SK-MEL-5 (cell line): ENCODE measurements at places on chromosomes 2 and 18.
A peak's percentile ranks its signal among the peaks of the same experiment; 100 is the strongest.

- DNase-seq, result no peak
Measured at GRCh38 chr2:43675646-43676321, 445 bp downstream of the C1GALT1C1L start.

DNA sequence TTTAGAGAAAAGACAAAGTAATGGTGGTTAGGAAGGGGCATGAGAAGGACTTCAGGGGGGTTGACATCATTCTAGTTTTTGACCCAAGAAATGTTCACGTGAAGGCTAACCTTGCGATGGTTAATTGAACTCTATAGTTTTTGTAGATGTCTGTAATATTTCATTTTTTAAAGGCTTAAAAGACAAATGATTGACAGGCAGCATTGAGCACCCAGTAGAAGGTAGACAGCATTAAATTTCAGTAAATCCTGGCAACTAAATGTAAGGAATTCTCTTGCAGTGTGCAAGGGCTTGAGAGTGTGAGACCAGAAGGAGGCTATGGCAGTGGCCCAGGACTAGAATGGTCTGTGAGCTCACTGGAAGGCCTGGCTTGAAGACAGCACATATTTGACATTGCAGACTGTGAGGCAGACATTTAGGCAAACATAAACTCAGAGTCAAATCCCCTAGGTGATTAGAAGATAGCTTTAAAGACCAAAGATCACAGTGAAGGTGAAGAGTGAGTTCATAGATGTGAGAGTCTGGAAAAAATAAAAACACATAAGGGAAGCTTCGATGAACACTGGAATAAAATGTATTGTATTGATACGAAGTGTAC lies 100.1 kb upstream of the MAP4K4 start:
- no peak for DNase-seq

DNA sequence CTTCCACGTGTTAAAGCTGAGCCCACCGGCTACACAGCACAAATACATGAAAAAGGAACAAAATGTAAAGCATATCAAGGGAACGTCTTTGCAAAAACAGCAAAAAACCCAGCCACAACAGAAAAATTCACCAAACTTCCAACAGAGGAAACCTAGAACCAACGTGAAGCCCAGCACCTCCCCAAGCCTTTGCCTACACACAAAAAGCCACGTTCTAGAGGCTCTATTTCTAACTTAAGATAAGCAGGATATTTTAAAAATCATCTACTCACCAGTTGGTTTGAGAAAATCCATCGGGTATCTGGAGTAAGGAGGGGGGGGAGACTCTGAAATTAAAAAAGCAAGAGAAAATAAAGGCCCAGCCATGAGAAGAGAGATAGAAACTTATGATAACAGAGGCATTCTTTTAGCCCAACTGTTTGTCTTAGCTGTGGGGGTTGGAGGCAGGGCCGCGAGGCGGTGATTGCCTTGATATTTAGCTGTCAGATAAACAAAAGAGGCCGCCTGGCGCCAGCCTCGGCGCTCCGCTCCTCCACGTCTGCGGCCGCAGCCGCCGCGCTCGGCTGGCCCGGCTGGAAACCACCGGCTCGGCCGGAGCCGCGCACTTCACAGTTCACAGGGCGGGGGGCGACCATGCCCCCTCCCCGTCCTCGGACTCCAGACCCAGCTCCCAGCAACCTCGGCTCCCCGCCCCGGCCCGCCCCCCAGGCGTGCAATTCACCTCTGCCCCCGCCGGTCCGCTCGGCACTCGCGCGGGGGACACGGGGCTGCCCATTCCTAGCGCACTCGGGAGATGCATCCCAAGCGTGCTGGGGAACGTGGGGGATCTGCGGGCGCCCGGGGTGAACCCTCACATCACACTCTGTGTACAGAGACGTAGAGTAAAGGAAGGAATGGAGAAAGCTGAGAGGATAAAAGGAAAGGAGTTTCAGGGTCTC lies 2.4 kb downstream of the SMAD7 start:
- no peak for DNase-seq

- DNase-seq, result no peak
Measured at GRCh38 chr2:180614776-180615175, 365.6 kb upstream of the UBE2E3 start.

GRCh38 chr18:37219257-37219656 lies 346.3 kb downstream of the CELF4 start:
- no peak for DNase-seq

DNA sequence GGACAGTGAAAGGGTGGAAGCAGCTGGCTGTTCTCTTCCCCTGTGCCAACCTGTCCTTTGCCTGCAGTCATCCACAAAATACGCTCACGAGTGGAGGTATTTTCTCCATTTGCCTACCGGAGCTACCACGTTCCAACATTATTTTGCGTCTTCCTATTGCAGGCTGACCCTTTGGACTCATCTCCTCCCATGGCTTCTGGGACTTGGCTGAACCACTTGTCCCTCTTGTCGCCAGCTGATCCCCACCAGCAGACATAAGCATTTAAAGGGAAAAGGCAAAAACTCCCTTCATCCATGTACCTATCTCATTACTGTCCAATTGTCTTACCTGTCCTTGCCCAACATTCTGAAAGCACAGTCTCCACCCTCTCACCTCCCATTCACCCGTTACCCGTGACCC lies 13.0 kb downstream of the C2orf74 start:
- DNase-seq, result no peak

- no peak for DNase-seq
Measured at GRCh38 chr18:67218556-67218955, 298.0 kb downstream of the DSEL start.

GRCh38 chr2:72148837-72149555 lies 1.3 kb upstream of the CYP26B1 start:
- DNase-seq, result peak; percentile 21

GRCh38 chr2:28413152-28413898 lies 20.7 kb downstream of the FOSL2 start:
- DNase-seq, result no peak

GRCh38 chr2:96409081-96409819 lies 73.7 kb downstream of the NCAPH start:
- peak; percentile 16 for DNase-seq
